ENCODE measurements at places on chromosomes 5 and 9. TPM values are rescaled to one million over a fixed set of nuclear protein-coding genes. Genes with fewer than 3 reads are reported as not detected.

- DNase-seq: no peak
- H3K27ac ChIP-seq: no peak overlapping the region
- H3K4me1 ChIP-seq: peaks cover 15% of the 10 kb centered on the region
- no peaks in the 10 kb centered on the region for H3K36me3 ChIP-seq
- no peaks in the 10 kb centered on the region for H3K27me3 ChIP-seq
Measured at GRCh38 chr5:103256178-103256577, 2.4 kb upstream of the MACIR start.

DNA sequence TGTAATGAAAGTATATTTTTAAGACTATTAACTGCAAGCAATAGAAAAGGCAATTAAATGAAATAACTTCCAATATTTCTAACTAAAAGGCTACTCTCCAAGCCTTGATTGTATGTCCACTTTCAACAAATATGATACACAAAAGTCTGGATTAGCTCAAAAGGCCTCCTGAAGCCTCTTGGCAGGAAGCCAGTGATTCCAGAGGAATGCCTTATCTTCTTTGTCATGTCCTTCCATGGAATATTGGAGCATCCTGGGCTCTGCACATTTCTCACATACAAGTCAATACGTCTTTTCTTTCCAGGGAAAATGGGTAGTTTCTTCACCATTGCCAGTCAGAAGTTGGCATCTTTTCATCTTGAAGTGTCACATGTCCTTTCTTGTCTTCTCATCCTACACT, 357.8 kb downstream of the KDM4C start:
- H3K27me3 ChIP-seq: no peaks in the 10 kb centered on the region
- no peaks in the 10 kb centered on the region for H3K4me1 ChIP-seq
- no peak overlapping the region for H3K27ac ChIP-seq
- no peaks in the 10 kb centered on the region for H3K36me3 ChIP-seq
- no peak for DNase-seq
- no peak overlapping the region for H3K4me3 ChIP-seq

- no peak overlapping the region for H3K4me3 ChIP-seq
- no peaks in the 10 kb centered on the region for H3K27me3 ChIP-seq
- no peak for DNase-seq
- H3K27ac ChIP-seq: no peak overlapping the region
- no peaks in the 10 kb centered on the region for H3K36me3 ChIP-seq
Measured at GRCh38 chr5:28398185-28398584, 1359.8 kb upstream of the CDH9 start.

DNA sequence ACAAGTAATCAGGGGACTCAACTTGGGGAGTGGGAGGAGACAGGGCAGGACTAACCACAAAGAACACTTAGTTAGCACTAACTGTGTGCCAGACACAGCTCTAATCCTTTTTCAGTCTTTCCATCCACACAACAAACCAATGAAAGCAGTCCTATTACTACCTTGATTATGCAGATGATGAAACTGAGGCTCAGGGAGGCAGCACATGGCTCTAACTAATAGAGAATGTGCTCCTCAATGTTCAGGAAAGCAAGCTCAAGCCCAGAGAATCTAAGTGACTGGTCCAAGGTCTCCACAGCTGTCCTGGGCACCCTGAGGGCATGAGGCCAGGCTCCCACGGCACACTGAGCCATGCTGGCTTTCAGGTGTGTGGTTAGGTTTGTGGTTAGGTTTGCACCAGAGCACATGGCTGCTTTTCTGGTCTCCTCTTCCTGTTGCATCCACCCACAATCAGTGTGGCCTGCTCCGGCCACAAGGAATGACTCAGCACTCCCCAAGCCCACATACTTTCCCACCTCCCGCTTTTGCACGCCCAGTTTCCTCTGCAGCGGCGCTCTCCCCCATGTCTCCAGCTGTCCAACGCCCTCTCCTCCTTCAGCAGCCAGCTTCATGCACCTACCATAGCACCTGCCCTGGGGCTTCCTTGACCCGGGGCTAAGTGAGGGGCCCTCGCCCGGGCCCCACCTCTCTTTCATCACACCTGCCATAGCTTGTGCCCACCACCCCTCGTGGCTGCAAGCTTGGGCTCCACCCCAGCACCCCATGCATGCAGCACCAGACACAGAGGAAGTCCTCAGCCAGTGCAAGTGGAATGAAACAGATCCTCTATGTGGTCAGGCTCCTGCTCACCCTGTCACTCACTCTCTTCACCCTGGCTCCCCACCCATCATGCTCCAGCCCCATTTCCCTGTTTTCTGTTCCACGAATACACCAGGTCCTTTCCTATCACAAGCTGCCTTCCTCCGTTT, 133.1 kb downstream of the GABBR2 start:
- H3K4me1 ChIP-seq: no peaks in the 10 kb centered on the region
- no peak for DNase-seq
- H3K27ac ChIP-seq: no peak overlapping the region
- no peaks in the 10 kb centered on the region for H3K27me3 ChIP-seq
- no peak overlapping the region for H3K4me3 ChIP-seq

DNA sequence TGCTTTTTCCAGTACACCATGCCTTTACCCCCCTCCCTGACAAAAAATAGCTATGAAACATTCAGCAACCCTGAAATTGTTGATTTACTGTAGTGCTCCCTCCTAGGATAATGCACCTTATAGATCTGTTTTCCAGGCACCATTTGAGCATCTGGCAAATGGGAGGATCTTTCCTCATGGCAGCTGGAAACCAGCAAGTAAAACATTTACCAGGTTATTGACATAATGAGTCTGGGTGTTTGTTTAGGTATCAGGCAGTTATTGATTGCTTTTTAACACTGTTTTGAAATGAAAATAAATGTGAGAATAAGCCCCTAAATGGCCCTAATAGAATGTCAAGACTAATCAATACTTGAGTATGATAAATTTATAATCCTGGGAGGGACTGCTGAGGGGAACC, 57.3 kb upstream of the KLF4 start:
- H3K4me1 ChIP-seq: peaks cover 15% of the 10 kb centered on the region
- H3K4me3 ChIP-seq: no peak overlapping the region
- no peak for DNase-seq
- H3K27me3 ChIP-seq: no peaks in the 10 kb centered on the region

DNA sequence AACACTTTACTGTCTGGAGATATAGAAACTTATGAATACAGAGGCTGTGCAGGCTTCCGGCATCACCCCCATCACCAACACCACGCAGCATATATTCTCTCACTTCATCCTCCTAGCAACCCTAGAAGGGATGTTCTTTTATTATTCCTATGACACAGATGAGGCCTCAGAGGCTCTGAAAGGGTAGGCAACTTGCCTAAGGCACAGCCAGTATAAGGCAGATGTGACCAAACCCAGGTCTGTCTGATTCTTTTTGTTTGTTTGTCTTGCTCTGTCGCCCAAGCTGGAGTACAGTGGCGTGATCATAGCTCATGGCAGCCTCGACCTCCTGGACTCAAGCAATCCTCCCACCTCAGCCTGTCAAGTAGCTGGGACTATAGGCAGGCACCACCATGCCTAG, 22.8 kb upstream of the CORO2A start:
- no peaks in the 10 kb centered on the region for H3K27me3 ChIP-seq
- DNase-seq: no peak
- peaks cover 4% of the 10 kb centered on the region for H3K36me3 ChIP-seq
- no peaks in the 10 kb centered on the region for H3K4me1 ChIP-seq
- H3K4me3 ChIP-seq: no peak overlapping the region
- H3K27ac ChIP-seq: no peak overlapping the region

DNA sequence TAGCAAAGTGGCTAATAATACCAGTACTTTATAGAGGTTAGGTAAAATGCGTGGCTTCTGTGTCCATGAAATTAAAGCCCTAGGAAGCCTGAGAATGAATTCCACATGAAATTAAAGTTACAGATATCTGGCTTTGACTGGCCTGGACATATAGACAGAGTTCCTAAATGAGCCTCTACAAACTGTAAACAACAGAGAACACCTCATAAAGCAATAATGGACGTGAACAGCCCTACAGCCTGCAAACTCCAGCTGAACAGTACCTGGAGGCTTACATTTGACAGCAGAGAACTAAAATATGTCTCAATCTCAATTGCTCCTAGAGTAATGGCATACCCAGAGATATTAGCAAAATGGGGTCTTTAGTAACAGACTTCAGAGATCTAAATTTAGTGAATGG, 28.7 kb downstream of the GOLPH3 start:
- no peak overlapping the region for H3K4me3 ChIP-seq
- no peaks in the 10 kb centered on the region for H3K4me1 ChIP-seq
- no peak for DNase-seq
- H3K27me3 ChIP-seq: no peaks in the 10 kb centered on the region
- no peaks in the 10 kb centered on the region for H3K36me3 ChIP-seq

DNA sequence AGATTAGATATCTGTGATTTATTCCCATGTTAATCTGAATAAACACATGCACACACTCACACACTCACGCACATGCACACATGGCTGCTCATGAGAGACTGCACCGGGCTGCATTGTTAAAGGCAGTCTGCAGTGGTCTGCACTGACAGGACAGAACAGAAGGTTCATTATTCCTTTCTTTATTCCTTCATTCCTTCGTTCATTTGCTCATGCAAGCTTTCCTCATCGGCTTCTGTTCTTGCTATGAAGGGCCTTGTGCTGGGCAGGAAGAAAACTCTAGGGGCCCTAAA, 41.4 kb upstream of the FSTL4 start:
- DNase-seq: no peak
- H3K27ac ChIP-seq: no peak overlapping the region
- H3K4me1 ChIP-seq: no peaks in the 10 kb centered on the region
- no peak overlapping the region for H3K4me3 ChIP-seq
- no peaks in the 10 kb centered on the region for H3K36me3 ChIP-seq

GRCh38 chr9:115668521-115668920, 485.1 kb upstream of the PAPPA start:
- no peak overlapping the region for H3K4me3 ChIP-seq
- DNase-seq: no peak
- no peaks in the 10 kb centered on the region for H3K27me3 ChIP-seq
- no peaks in the 10 kb centered on the region for H3K36me3 ChIP-seq
- H3K27ac ChIP-seq: no peak overlapping the region

The DRD1 gene
- total RNA-seq: not detected

The TRPM3 gene
- total RNA-seq: 0.59 TPM

The HMGCR gene
- total RNA-seq: 5.9 TPM

The MAP1B gene
- 203 TPM for total RNA-seq

Data from right atrium auricular region (tissue), 2 donors.